ENCODE measurements at places on chromosomes 2 and 18.

GRCh38 chr2:184030989-184031388, 567.3 kb upstream of the ZNF804A start:
- no peak for DNase-seq

DNA sequence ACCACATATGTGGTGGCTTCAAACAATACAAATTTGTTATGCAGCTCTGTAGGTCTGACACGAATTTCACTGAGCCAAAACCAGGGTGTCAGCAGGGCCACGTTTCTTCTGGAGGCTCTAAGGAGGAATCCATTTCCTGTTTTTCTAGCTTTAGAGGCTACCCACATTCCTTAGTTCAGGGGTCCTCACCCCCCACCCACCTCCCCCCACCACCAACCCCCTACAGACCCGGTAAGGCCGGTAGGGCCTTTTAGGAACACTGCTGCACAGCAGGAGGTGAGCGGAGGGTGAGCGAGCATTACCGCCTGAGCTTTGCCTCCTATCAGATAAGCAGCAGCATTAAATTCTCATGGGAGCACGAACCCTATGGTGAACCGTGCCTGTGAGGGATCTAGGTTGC, 10.6 kb upstream of the SLC39A10 start:
- DNase-seq, result no peak

DNA sequence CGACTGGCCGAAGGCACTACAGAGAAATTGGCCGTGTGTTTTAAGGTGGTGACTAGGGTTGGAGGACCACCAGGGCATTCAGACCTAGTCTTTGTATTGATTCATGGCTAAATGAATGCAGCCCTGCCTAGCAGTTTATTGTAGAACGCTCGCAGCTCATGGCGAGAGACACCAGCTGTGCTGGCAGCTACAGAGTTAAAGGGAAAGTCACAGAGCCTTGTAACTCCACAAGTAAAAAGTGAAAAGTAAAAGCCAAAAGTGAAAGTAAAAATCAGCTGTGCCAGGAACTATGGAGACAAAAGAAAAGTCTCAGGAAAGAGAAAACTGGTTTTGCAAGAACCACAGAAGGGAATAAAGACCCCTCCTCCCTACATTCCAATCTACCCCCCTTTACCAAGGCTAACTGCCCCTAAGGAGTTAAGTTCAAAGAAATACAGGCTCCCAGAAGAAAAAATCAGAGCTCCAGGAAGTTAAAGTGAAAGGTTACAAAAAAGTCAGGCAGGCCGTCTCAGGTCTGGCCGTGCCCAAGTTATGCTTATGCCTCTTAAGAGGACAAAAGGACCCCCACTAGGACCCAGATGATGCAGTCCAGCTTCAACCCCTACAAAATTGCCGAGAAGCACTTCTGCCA, 46.4 kb upstream of the SELENOI start:
- no peak for DNase-seq

DNA sequence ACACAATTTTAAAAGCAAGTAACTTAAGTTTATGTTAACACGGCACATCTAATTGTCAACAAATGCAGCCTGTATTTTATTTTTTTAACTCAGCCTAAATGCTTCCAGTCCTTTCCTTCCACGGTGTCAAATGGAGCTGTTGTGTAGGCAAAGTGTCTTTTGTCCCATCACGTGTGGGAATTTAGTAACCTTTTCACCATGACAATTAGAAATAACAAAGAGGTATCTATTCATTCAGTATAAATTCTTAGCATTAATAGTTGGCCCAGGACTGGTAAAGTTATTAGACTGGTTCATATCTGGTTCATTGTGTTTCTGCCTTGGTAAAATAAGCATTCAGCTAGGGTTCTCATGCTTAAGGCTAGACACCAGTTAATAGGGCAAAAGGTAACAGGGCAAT, 47.9 kb downstream of the FRZB start:
- no peak for DNase-seq

DNA sequence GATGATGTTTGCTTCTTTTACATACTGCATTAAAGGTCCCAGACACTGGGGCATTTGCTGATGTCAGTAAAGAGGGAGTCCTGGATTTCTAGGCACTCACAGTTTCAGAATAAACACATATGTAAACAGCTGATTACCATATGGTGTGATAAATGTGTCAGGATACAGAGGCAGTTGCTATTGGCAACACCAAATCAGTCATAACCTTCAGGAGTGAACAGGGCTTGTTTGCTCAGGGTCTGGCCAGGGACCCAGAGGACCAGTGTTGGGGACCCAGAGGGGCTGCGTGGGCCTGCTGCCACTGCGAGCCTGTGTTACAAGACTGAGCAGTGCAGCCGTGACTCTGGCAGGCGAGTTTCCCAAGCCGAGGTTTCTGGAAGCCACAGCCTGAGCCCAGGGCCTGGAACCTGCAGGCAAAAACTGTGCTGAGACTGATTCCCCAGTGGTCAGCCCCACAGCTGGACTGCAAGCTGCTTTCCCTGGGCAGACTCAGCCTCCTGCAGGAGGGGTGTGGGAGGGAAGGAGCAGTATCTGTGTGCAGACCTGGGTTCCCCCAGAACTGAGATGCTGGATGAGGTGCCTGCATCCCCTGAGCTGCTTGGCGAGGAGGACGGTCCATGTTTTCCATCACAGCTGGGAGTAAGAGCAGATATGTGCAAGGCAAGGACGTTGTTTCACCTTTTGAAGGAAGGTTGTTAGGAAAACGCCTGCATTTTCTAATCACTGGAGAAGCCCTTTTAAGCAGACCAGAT, 23.6 kb downstream of the ASAP2 start:
- DNase-seq, result no peak

- DNase-seq, result no peak
These were observed 112.0 kb upstream of the PNPT1 start for GRCh38 chr2:55805686-55806085.

DNA sequence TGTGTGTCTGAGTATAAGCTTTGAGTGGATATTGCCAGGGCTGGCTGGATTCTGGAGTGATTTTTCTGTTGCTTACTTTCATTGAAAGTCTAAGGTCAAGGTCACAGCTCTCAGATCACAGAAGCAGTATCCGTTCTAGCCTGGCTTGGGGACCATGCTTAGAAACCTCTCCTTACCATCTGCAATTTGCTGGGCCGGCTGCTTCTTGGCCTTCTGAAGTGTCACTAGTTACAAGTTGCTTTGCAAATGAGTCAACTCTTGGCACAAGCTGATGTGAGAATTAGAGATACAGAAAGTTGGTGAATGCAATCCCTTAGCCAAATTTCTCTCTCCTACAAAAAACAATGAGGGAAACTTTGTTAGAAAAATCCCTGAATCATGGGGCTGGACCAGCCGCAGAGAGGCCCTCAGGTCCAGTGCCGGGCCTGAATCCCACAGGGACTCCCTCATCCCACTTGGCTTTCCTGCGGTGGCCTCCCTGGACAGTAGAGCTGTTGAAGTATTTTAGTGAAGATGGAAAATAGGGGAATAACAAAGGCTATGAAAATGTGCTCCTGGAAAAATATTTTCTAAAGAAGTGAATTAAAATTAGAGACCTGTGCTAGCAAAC, 92.7 kb upstream of the CNGA3 start:
- no peak for DNase-seq

- DNase-seq, result no peak
These were observed 1526.9 kb upstream of the ACVR2A start for GRCh38 chr2:146317959-146318358.

GRCh38 chr2:46780801-46781445, 134.7 kb downstream of the MCFD2 start:
- DNase-seq, result no peak

GRCh38 chr2:98419977-98420725, 24.5 kb upstream of the INPP4A start:
- no peak for DNase-seq

DNA sequence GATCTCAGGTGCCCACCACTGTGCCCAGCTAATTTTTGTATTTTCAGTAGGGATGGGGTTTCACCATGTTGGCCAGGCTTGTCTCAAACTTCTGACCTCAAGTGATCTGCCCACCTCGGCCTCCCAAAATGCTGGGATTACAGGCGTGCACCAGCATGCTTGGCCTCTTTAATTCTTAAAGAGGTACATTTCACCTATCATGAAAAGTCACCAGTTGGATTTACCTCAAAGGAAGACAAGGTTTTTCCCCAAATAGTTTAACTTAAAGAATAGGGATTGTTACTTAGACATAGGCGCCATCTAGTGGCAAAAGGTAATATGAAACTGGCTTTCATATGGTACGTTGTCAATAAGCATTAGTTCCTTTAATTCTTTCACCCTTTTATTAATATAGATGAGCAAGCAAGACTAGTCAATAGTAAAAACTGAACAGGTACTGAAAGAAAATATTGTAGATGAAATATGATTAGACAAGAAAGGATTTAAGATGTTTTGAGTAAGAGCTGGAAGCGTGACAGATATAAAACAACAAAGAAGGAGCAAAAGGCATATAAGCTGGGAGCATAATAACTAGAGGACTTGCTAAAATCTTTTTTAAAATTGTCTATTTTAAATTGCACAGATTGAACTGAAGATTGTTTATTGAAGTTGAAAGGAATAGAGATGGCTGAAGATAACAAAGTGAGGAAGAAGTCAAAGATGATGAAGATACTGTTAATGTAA, 35.0 kb upstream of the PSMD14 start:
- no peak for DNase-seq

- DNase-seq, result no peak
These were observed 1.1 kb upstream of the FRZB start for GRCh38 chr2:182867426-182868053.

- no peak for DNase-seq
These were observed 268.4 kb downstream of the METTL4 start for GRCh38 chr18:2302628-2303516.
